ENCODE measurements at places on chromosomes 11 and 22. TPM values are rescaled to one million over a fixed set of nuclear protein-coding genes. Genes with fewer than 3 reads are reported as not detected.

The SLC22A6 gene
- not detected for total RNA-seq

The KLHL35 gene
- 1.3 TPM for total RNA-seq

The P4HA3 gene
- total RNA-seq, result 49.8 TPM

The B3GAT1 gene
- not detected for total RNA-seq

The APOBEC3A gene
- total RNA-seq, result not detected

The YAP1 gene
- total RNA-seq, result 53.8 TPM

The POU2AF2 gene
- total RNA-seq, result not detected

The HSPB2 gene
- not detected for total RNA-seq

The PLAAT4 gene
- total RNA-seq, result 1.8 TPM

The TRPM5 gene
- not detected for total RNA-seq

The CLDN5 gene
- total RNA-seq, result not detected

The PTPRCAP gene
- total RNA-seq, result not detected

The H19 gene
- total RNA-seq, result 12.4 TPM

The ROBO3 gene
- total RNA-seq, result 2.7 TPM

The OR2D2 gene
- total RNA-seq, result not detected

The ANGPTL5 gene
- total RNA-seq, result not detected

The C11orf65 gene
- 0.36 TPM for total RNA-seq

The NR1H3 gene
- total RNA-seq, result 11.3 TPM

The TBX1 gene
- 5.7 TPM for total RNA-seq

The NTM gene
- not detected for total RNA-seq

The DKK3 gene
- total RNA-seq, result 16.2 TPM

The OR8D4 gene
- not detected for total RNA-seq

The RANBP1 gene
- 287 TPM for total RNA-seq

The C22orf31 gene
- not detected for total RNA-seq

The MCAM gene
- total RNA-seq, result 11.3 TPM

The DTX4 gene
- 4.1 TPM for total RNA-seq

The RASL10A gene
- 0.67 TPM for total RNA-seq

The RIMBP3C gene
- 0.13 TPM for total RNA-seq

The TMEM135 gene
- total RNA-seq, result 13.3 TPM

The SYCE3 gene
- total RNA-seq, result not detected

The OR51B2 gene
- total RNA-seq, result not detected

The MRE11 gene
- total RNA-seq, result 17.2 TPM

The TMEM191B gene
- 1.4 TPM for total RNA-seq

The EIF1AD gene
- total RNA-seq, result 42.8 TPM

The TRIM49 gene
- not detected for total RNA-seq

The NLRP6 gene
- not detected for total RNA-seq

The KRTAP5-2 gene
- not detected for total RNA-seq
